ENCODE measurements at places on chromosomes 6 and 20.

DNA sequence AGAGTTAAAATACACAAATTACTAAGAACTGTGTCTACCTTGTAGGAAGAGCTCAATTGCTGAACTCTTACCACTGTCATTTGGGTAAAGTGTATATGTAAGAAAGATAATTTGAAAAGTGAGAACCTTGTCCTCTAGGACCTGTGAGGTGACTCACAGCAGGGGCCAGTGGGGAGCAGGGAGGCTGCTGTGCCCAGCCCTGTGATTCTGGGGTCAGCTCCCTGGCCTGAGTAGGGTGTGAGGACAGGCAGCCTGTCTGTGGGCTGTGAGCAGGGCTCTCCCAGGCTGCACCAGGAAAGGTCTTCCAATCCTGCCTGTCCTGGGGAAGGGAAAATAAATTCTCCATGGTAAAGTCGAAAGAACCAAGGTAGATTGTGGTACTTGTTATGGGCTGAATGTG is 27.3 kb upstream of the SIRPG start:
- no peak for DNase-seq

DNA sequence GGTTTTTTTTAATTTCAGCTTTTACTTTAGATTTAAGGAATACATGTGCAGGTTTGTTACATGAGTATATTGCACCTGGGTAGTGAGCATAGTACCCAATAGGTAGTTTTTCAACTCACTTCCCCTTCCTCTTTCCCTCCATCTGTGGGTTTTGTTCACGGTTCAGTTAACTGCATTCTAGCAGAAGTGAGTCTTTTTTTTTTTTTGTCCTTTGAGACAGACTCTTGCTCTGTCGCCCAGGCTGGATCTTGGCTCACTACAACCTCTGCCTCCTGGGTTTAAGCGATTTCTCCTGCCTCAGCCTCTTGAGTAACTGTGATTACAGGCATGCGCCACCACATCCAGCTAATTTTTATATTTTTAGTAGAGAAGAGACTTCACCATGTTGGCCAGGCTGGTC is 8.7 kb downstream of the UBR2 start:
- no peak for DNase-seq

- DNase-seq, result no peak
Measured at GRCh38 chr6:45966340-45966739, 49.3 kb downstream of the CLIC5 start.

- DNase-seq, result no peak
Measured at GRCh38 chr20:50992336-50992732, 30.6 kb downstream of the KCNG1 start.

DNA sequence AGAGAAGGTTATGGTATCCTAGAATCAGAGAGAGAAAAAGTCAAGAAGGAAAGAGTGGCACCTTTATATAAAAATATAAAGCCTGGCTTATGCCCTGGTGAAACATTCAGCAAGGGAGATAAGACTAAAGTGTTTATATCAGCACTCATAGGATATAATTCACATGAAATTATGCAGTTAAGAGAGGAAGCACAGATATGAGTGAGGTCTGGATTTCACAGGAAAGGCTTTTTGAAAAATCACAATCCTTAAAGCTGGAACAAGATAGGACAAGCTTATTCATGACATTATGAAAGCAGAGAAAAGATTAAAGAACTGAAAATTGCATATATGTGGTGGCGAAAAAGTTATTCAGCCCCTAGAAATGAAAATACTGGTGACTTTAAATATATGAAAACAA is 181.2 kb upstream of the FLRT3 start:
- no peak for DNase-seq

All from T-helper 22 cell (primary cell).